Nucleus accumbens (tissue), 56 donors: ENCODE measurements at places on chromosomes 6 and 20.

DNA sequence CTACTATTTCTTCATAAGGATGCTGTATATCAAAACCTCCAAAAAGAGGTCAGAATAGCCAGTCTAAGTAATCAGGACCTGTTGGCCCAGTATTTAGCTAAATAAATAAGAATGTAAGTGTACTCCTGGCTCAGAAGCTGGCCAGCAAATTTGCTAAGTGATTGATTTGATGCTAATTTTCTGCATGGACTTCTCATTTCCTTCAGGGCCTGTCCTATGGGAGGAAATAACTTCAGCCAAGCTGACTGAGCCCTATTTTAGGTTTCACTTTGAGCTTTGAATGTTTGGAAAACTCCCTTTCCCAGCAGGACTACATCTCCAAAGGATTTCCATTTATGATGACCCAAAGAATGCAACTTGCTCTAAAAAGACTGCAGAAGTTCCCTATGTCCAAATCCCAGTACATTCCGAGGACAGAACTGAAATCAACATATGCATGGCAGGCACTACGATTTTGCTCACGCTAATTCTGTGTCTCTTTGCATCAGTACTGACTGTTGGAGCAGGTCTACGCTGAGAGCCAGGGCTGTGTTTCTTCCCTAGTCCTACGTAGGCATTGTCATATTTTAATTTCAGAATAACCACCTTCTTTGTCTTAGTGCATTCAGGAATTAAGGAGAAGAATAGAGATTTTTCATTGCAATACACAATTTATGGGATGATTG, 441.4 kb upstream of the PLCB4 start:
- no peak for DNase-seq

- no peak for DNase-seq
Measured at GRCh38 chr6:160124007-160124406, 2.4 kb downstream of the SLC22A1 start.

GRCh38 chr6:52931351-52931750, 21.9 kb upstream of the GSTA3 start:
- DNase-seq = no peak

GRCh38 chr6:49072146-49072545, 390.9 kb downstream of the MMUT start:
- no peak for DNase-seq

GRCh38 chr20:49563015-49563980, 4.6 kb downstream of the PTGIS start:
- DNase-seq = no peak

DNA sequence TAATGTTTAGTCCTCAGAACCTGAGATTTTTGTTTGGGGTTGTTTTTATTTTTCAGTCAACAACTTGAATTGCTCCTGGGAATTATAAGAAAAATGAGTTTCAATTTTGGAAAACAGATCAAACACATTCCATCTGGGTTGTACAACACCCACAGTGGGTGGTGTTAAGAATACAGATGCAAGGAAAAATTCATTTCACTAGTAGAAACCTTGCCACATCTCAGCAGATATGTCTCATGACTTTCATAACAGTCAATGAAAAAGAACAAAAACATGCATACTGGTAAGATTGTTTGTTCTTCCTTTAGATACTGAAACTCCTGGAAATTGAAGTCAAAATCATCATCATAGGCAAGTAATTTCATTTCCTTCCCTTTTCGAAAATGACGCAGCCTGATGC, 78.9 kb downstream of the MOXD1 start:
- no peak for DNase-seq

DNA sequence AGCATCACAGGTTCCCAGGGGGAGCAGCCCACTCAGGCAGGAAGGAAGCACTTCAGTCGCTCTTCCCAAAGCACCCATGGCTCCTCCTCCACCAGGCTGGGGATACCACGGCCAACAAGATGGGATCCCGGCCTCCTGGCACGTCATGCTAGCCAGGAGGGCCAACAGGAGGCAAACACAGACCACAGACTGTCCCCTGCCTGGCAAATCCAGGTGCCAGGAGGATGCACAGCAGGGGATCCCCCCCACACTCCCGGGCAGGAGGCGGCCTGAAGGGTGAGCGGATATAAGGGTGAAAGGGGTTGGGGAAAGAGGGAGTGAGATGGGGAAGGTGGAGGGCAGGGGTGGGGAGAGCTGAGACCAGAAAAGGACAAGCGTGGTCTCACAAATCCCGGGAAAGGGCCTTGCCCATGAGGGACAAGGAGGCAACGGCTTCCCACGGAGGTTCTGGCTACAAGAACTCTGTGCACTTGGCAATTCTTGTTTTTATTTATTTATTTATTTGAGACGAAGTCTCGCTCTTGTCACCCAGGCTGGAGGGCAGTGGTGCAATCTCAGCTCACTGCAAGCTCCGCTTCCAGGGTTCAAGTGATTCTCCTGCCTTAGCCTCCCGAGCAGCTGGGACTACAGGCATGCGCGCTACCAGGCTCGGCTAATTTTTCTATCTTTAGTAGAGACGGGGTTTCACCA, 7.2 kb downstream of the PXDC1 start:
- no peak for DNase-seq
